Mesangial cell (primary cell): ENCODE measurements at places on chromosomes 12 and 14. TPM values are rescaled to one million over a fixed set of nuclear protein-coding genes. Genes with fewer than 3 reads are reported as not detected.

The TAS2R7 gene
- total RNA-seq = not detected in 2 replicates

The TC2N gene
- 0.16 and 2.7 TPM in 2 replicates for total RNA-seq

The RFLNA gene
- total RNA-seq = 8.6 and 10.6 TPM in 2 replicates

The TCL1B gene
- total RNA-seq = not detected in 2 replicates

The C14orf132 gene
- total RNA-seq = 2.1 and 5.7 TPM in 2 replicates
